COR-L47 (cell line): ENCODE measurements at places on chromosomes 16 and 17.

DNA sequence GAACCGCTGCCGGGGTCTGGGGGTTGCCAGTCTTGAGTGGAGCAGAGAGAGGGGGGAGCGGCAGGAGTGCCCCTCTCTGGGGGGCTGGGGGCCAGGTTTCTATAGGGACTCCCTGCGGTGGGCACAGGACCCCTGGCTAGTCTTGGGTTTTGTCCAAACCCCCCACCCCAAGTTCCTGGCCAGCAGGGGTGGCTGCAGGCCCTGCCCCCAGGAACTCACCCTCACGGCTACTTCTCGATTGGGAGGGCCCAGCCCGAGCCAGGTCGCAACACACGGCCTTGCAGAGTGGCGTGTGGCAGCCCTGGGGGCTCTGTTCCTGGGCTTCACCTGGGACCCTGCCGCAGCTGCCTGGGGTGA is 601 bp downstream of the CDH15 start:
- no peak for DNase-seq

GRCh38 chr16:56196381-56196780 is 5.1 kb downstream of the GNAO1 start:
- DNase-seq = no peak

GRCh38 chr17:47218896-47219430 is 9.8 kb downstream of the MYL4 start:
- DNase-seq = no peak

- no peak for DNase-seq
Measured at GRCh38 chr17:47720754-47721533, 12.1 kb upstream of the TBX21 start.

DNA sequence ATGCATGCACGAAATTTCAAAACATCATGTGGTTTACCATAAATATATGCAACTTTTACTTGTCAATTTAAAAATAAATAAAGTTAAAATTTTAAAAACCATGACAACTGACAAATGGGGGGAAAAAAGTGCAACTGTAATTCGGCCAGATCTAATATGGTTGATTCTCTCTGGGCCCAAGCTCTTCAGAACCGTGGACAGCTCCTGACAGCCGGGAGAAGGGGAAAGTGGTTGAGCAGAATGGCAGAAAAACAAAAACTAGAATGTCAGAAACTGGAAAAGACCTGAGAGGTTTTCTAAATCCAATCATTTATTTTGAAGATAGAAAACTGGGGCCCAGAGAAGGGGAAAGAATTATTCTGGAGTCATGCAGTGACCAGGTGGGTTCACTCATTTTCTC is 126.6 kb downstream of the TMEM132E start:
- no peak for DNase-seq
